ENCODE measurements at places on chromosomes 2 and 18.
A peak's percentile ranks its signal among the peaks of the same experiment; 100 is the strongest.

DNA sequence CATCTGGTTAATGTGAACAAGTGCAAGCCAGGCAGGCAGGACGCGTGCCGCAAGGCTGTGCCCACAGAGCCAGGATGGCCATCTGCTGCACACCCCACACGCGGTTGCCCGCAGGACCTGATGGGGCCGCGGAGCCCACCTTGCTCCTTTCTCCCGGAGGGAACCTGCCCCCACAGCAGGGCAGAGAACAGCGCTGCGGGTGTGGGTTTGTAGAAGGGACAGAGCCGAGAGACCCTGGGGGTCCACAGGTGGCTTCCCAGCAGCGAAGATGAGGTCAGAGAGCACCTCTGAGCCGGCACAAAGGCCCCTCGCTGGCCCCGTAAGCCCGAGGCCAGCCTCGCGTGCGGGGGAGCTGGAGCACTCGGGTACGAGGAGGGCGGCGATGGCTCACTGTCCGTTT lies 460.8 kb upstream of the SALL3 start:
- no peaks in the 10 kb centered on the region for H3K36me3 ChIP-seq
- no peak overlapping the region for H3K4me3 ChIP-seq
- no peaks in the 10 kb centered on the region for H3K27me3 ChIP-seq
- DNase-seq: no peak
- no peak overlapping the region for H3K27ac ChIP-seq
- no peaks in the 10 kb centered on the region for H3K4me1 ChIP-seq

DNA sequence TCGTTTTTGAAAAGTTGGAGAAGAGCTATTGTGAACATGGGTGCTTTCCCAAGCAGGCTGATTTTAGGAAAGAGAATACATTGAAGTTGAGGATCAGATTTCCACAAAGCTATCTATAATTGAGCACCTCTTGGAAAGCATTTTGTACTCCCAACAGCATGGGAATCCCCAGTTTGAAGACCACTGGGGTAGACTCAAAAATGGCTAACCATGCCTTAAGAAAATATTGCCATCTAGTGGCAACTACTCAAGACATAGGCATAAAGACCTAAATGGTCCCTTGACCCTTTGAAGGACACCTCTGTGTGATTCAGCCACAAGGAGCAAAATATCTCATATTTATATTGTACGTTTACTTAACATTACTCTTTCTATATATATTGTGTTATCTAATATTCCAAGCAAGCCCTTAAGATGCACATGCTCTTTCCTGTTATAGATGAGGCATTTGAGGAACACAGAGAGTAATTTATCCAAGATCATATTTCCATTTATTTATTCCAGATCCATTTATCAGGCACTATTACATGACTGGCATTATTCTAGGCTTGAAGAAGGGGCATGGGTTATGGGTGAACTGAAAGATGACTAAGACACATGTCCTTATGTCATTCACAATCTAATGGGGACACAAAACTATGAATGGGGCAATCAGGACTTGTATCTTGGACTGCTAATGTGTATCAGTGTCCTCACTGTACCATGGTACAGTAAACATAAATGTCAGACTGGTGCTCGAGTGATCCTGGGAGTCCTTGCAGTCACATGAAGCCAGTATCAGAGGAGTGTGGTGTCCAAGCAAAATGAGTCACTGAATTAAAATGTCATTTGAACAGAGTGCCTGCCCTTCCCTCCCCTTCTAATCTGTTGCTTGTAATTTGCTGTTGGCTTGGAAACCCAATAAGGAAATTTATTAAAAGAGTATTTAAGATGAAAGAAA lies 121.0 kb upstream of the XPO1 start:
- H3K4me3 ChIP-seq: no peak overlapping the region
- no peaks in the 10 kb centered on the region for H3K4me1 ChIP-seq
- H3K36me3 ChIP-seq: no peaks in the 10 kb centered on the region

GRCh38 chr2:197805715-197806633 lies 1.6 kb downstream of the PLCL1 start:
- DNase-seq: no peak
- no peaks in the 10 kb centered on the region for H3K27me3 ChIP-seq
- H3K27ac ChIP-seq: no peak overlapping the region
- peak overlapping the region; percentile 77 for H3K4me3 ChIP-seq

DNA sequence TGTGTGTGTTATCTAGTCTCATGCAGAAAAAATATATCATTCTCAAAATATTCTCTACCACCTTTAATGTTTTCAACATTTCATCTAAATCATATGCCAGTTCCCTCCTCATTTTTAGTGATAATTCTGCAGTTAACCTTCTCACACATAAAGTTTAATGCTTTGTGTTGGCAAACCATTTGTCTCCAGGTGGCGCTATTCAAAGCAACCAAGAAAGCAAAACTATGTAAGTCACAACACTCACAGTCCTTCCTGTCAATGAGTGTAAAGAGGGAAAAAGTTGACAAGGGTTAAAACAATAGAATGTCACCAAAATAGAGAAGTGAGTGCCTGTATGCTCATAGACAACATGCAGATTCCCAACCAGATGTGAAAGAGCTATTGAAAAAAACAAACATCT lies 961.6 kb upstream of the LRRTM1 start:
- no peak for DNase-seq
- no peaks in the 10 kb centered on the region for H3K4me1 ChIP-seq
- H3K4me3 ChIP-seq: no peak overlapping the region
- H3K27me3 ChIP-seq: no peaks in the 10 kb centered on the region
- H3K36me3 ChIP-seq: no peaks in the 10 kb centered on the region

DNA sequence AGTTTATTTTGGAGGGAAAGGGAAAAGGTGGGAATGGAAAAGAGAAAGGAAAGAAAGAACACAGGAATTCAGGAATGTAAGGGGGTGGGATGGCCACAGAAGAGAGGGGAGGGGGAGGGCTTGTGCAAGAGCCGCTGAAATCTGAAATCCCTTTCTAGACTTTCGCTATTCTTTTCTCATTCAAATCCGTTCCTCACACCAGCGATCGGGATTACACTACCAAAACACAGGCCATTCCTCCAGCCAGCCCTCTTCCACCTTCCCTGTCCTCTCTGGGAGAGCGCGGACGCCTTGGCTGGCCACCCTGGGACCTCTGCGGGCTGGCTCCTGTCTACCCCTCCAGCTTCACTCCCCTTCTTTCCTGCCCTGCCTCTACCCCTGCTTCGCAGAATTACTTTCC lies 102.3 kb downstream of the CDCA7 start:
- H3K36me3 ChIP-seq: no peaks in the 10 kb centered on the region
- no peaks in the 10 kb centered on the region for H3K4me1 ChIP-seq
- no peaks in the 10 kb centered on the region for H3K27me3 ChIP-seq

DNA sequence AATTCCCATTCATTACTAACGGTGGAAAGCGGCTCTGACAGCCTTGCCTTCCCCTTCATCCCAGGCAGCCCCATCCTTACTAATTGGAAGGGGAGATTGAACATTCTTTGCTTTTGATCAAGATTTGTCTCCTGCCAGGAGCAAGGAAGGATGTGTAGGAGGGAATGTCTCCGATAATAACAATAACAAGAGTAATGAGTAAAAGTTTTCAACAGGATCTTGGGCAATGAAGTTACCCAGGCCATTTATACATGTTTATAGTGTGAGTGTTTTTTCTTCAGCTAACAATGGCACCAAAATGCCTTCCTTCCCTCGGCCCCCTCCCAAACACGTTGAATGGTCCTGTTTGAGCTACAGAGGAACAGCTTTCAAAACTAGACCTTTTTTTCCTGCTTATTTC lies 83.8 kb downstream of the GATA6 start:
- no peaks in the 10 kb centered on the region for H3K27me3 ChIP-seq
- no peaks in the 10 kb centered on the region for H3K36me3 ChIP-seq

DNA sequence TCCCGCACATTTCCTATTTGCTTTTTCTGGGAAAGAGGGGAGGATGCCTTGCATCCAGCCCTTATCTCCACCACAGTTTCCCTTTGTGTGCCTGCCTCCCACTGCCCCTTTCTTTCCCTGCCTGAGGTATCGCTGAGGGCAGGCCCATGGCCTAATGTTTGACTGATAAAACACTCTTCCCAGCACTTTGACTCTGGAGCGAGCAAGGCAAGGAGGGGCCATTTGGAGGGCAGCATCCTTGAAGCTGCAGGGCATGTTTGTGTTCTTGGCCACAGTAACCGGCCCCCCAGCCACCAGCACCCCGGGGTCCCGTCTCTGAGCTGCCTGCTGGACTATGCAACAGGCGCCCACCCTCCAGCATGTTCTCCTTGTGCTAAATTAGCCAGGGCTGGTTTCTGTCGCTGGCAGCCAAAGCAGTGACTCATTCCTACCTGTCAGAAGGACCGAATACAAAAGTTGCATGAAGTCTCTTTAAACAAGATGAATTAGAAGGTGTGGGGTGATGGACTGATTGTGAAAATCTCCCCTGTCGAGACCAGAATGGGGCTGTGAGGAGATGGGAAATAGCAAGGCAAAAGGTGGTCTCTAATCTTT lies 50.7 kb downstream of the BCL2L11 start:
- H3K4me1 ChIP-seq: no peaks in the 10 kb centered on the region
- no peak for DNase-seq
- H3K27me3 ChIP-seq: no peaks in the 10 kb centered on the region
- no peaks in the 10 kb centered on the region for H3K36me3 ChIP-seq
- no peak overlapping the region for H3K27ac ChIP-seq

GRCh38 chr2:1496359-1496821 lies 83.1 kb downstream of the TPO start:
- H3K36me3 ChIP-seq: no peaks in the 10 kb centered on the region
- H3K4me1 ChIP-seq: no peaks in the 10 kb centered on the region
- H3K27ac ChIP-seq: no peak overlapping the region
- DNase-seq: peak; percentile 22

GRCh38 chr2:192151853-192152252 lies 42.9 kb downstream of the TMEFF2 start:
- no peak overlapping the region for H3K4me3 ChIP-seq
- no peak for DNase-seq
- no peaks in the 10 kb centered on the region for H3K4me1 ChIP-seq
- no peaks in the 10 kb centered on the region for H3K36me3 ChIP-seq
- H3K27me3 ChIP-seq: no peaks in the 10 kb centered on the region

DNA sequence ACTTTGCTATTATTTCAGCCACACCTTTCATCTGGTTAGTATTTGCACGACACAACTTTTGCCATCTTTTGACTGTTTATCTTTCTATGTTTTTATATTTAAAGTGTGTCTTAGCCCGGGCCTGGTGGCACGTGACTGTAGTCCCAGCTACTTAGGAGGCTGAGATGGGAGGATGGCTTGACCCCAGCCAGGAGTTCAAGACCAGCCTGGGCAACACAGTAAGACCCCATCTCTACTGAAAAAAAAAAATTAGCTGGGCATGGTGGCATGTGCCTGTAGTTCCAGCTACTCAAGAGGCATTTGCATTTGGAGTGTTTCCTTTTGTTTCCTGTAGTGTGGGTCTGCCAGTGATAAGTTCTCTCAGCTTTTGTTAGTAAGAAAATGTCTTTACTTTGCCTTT lies 88.7 kb upstream of the GLI2 start:
- H3K4me1 ChIP-seq: no peaks in the 10 kb centered on the region
- no peak overlapping the region for H3K27ac ChIP-seq
- no peaks in the 10 kb centered on the region for H3K27me3 ChIP-seq
- DNase-seq: no peak
- H3K36me3 ChIP-seq: no peaks in the 10 kb centered on the region
- no peak overlapping the region for H3K4me3 ChIP-seq

DNA sequence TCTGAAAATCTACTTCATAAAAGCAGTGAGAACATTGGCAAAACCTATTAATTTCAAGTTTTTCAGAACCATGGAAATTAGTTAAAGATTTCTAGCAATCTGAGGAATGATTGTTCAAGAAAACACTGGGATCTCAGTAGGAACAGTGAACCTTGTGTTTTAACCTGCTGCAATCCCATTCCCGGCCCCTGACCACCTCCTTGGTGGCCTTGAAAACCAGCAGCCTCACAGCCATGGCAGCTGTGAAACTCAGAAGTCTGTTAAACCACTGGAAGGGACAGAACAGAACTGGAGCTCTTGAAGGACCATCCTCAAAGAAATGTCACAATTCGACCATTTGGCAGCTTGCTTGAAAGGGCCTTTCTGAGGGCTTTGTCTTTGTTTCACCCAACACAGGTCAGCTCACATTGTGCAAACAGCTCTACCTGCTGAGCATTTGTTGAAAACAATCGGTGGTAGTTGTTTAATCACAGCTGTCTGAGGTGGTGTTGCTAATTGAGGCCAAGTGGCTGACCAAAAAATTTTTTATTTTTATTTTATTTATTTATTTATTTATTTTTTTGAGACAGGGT lies 25.8 kb downstream of the NEDD4L start:
- H3K4me1 ChIP-seq: no peaks in the 10 kb centered on the region
- no peak overlapping the region for H3K27ac ChIP-seq
- H3K4me3 ChIP-seq: no peak overlapping the region

GRCh38 chr2:188146888-188147287 lies 144.8 kb upstream of the GULP1 start:
- H3K4me1 ChIP-seq: no peaks in the 10 kb centered on the region
- H3K27ac ChIP-seq: no peak overlapping the region
- no peaks in the 10 kb centered on the region for H3K27me3 ChIP-seq
- no peaks in the 10 kb centered on the region for H3K36me3 ChIP-seq
- DNase-seq: no peak

- H3K27me3 ChIP-seq: no peaks in the 10 kb centered on the region
- no peaks in the 10 kb centered on the region for H3K4me1 ChIP-seq
- no peak overlapping the region for H3K4me3 ChIP-seq
- H3K36me3 ChIP-seq: no peaks in the 10 kb centered on the region
- peak overlapping the region; percentile 55 for H3K27ac ChIP-seq
These were observed 150.9 kb downstream of the COL6A3 start for GRCh38 chr2:237262838-237263771.

GRCh38 chr2:467543-467891 lies 179.6 kb upstream of the ALKAL2 start:
- H3K4me3 ChIP-seq: peak overlapping the region; percentile 3
- H3K36me3 ChIP-seq: no peaks in the 10 kb centered on the region
- H3K4me1 ChIP-seq: no peaks in the 10 kb centered on the region
- no peak for DNase-seq

GRCh38 chr2:236545814-236546480 lies 23.7 kb upstream of the ACKR3 start:
- H3K27ac ChIP-seq: no peak overlapping the region
- no peaks in the 10 kb centered on the region for H3K4me1 ChIP-seq
- H3K4me3 ChIP-seq: no peak overlapping the region
- H3K36me3 ChIP-seq: no peaks in the 10 kb centered on the region
- no peak for DNase-seq
- H3K27me3 ChIP-seq: no peaks in the 10 kb centered on the region
